ENCODE measurements at places on chromosomes 2 and 18. TPM values are rescaled to one million over a fixed set of nuclear protein-coding genes. Genes with fewer than 3 reads are reported as not detected.

DNA sequence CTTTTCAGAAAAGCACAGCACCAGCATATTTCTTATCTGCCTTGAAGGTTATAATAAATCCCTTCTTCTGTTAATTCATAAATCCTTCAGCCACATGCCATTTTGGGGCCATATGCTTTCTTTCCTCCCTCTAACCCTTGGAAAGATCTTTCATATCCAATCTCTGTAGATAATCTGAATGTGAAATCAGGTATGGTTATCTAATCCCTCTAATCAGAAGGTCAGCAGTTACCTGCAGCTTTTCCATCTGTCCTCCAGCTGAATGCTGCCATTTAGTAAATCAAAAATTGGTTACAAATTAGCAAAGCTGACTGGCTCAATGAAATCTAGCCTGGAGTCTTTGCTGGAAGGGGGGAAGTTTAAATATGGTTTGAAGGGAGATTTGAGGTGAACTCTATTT is 230.5 kb downstream of the PIK3C3 start:
- H3K27ac ChIP-seq = no peak overlapping the region
- no peaks in the 10 kb centered on the region for H3K27me3 ChIP-seq
- DNase-seq = no peak
- no peaks in the 10 kb centered on the region for H3K36me3 ChIP-seq

The TMEM247 gene
- not detected for total RNA-seq

- H3K4me3 ChIP-seq = no peak overlapping the region
- DNase-seq = no peak
- no peaks in the 10 kb centered on the region for H3K4me1 ChIP-seq
- no peak overlapping the region for H3K27ac ChIP-seq
These were observed 136.1 kb upstream of the TMEM200C start for GRCh38 chr18:6031442-6031841.

The EXOC6B gene
- 29.6 TPM for total RNA-seq

GRCh38 chr2:236623816-236624215 is 54.2 kb downstream of the ACKR3 start:
- no peaks in the 10 kb centered on the region for H3K36me3 ChIP-seq
- H3K27ac ChIP-seq = no peak overlapping the region
- H3K4me3 ChIP-seq = no peak overlapping the region
- no peaks in the 10 kb centered on the region for H3K27me3 ChIP-seq
- H3K4me1 ChIP-seq = no peaks in the 10 kb centered on the region
- DNase-seq = no peak

DNA sequence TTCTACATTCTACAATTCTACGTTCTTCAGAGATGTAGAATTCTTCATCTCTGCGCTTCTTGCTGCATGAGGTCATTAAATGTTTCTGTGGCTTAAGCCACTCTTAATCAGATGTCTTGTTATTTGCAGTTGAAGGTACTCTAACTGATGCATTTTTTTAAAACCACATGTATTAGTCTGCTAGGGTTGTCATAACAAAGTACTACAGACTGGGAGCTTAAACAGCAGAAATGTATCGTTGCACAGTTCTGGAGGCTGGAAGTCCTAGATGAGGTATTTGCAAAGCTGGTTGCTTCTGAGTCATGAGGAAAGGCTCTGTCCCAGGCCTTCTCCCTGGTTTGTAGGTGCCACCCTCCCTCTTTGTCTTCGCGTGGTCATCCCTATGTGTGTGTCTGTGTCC is 176.3 kb upstream of the GLI2 start:
- no peaks in the 10 kb centered on the region for H3K36me3 ChIP-seq
- no peaks in the 10 kb centered on the region for H3K4me1 ChIP-seq
- no peak overlapping the region for H3K27ac ChIP-seq

GRCh38 chr2:13919981-13920382 is 712.5 kb upstream of the LRATD1 start:
- DNase-seq = no peak
- H3K27ac ChIP-seq = no peak overlapping the region
- H3K36me3 ChIP-seq = no peaks in the 10 kb centered on the region
- no peak overlapping the region for H3K4me3 ChIP-seq

The CNRIP1 gene
- 39.7 TPM for total RNA-seq

DNA sequence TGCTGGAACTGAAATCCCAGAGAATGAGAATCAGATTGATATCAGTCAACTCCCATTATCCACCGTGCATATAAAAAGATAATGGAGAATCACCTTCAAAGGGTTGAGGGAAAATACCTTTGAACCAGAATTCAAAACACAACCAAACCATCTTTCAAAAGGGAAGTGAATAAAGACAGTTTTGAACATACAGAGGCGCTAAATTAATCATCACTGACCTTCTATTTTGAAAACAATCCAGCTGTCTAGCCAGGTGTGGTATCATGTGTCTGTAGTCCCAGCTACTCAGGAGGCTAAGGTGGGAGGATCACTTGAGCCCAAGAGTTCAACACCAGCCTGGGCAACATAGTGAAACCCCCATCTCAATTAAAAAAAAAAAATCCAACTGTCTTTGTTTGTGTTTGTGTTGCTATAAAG is 63.6 kb downstream of the TRABD2A start:
- no peaks in the 10 kb centered on the region for H3K36me3 ChIP-seq
- no peaks in the 10 kb centered on the region for H3K4me1 ChIP-seq
- H3K4me3 ChIP-seq = no peak overlapping the region

The SOCS6 gene
- total RNA-seq = 20.3 TPM

DNA sequence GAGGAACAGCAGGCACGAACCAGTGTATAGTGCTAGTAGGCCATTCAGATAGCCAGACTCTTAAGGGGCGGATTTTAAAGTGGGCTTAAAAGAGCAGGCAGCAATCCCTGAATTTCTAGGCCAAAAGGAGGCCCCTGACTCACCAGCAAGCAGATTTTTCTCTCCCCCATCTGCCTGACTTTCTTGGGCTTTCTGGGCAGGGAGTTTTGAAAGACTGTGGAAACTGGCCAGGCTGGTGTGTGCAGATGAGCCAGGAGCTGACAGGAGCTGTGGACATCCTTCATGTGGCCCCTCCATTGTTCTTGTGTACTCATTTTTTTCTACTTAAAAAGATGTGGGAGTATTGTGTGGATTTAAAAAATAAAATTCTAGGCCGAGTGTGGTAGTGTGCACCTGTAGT is 59.0 kb downstream of the GLI2 start:
- DNase-seq = no peak
- peaks cover 15% of the 10 kb centered on the region for H3K4me1 ChIP-seq
- no peaks in the 10 kb centered on the region for H3K27me3 ChIP-seq
- H3K27ac ChIP-seq = no peak overlapping the region

GRCh38 chr2:161355983-161356382 is 47.8 kb downstream of the PSMD14 start:
- H3K4me1 ChIP-seq = peaks cover 24% of the 10 kb centered on the region
- no peaks in the 10 kb centered on the region for H3K36me3 ChIP-seq
- no peak overlapping the region for H3K27ac ChIP-seq
- no peak overlapping the region for H3K4me3 ChIP-seq
- no peaks in the 10 kb centered on the region for H3K27me3 ChIP-seq

The HTRA2 gene
- 35.6 TPM for total RNA-seq

GRCh38 chr2:161241894-161242293 is 66.3 kb upstream of the PSMD14 start:
- no peak overlapping the region for H3K27ac ChIP-seq
- no peaks in the 10 kb centered on the region for H3K36me3 ChIP-seq
- no peak for DNase-seq

DNA sequence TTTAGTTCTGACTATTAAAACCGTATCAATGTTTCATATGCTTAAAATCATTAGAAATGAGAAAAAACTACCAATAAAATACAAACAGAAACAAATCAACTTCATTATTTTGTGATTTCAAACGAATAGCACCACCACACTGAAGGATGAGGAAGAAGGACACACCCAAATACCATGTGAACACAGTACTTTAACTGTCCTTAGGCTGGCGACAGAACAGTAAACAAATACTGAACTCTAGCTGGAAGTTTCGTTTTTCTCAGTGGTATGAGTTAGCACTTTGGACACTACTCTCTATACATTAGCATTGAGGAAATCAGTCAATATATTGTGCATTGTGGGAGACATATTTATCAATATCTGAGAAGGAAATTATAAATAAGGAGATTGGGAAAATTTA is 202.4 kb upstream of the AGAP1 start:
- no peak for DNase-seq
- no peaks in the 10 kb centered on the region for H3K4me1 ChIP-seq
- H3K27me3 ChIP-seq = no peaks in the 10 kb centered on the region
- H3K4me3 ChIP-seq = no peak overlapping the region
- H3K36me3 ChIP-seq = no peaks in the 10 kb centered on the region

GRCh38 chr18:13474907-13475545 is 251.3 kb downstream of the FAM210A start:
- H3K27me3 ChIP-seq = no peaks in the 10 kb centered on the region
- H3K27ac ChIP-seq = peak overlapping the region; percentile 54
- H3K36me3 ChIP-seq = no peaks in the 10 kb centered on the region
- no peak overlapping the region for H3K4me3 ChIP-seq
- peaks cover 37% of the 10 kb centered on the region for H3K4me1 ChIP-seq
- DNase-seq = no peak

The HOXD8 gene
- 11.2 TPM for total RNA-seq

DNA sequence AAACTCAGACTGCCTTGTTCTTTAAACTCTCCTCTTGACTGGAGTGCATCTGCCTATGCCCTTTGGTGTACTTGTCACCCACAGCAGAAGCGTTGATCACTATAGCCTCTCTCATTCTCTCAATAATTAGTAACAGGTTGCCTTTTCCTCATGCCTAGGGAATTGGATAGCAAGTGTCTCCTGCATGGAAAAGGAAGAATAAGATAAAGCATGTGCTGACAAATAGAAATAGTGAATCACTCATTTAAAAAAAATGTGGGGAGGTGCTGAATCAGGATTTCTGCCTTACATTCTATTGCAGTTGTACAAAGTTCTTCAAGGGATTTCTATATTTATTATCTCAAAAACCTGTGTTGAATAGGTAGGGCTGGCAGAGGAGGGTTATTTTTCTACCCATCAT is 323.0 kb downstream of the TXNL1 start:
- H3K36me3 ChIP-seq = no peaks in the 10 kb centered on the region
- no peaks in the 10 kb centered on the region for H3K27me3 ChIP-seq
- no peak overlapping the region for H3K27ac ChIP-seq
- no peaks in the 10 kb centered on the region for H3K4me1 ChIP-seq
- no peak for DNase-seq

GRCh38 chr18:54766634-54767033 is 61.6 kb upstream of the RAB27B start:
- H3K27ac ChIP-seq = no peak overlapping the region
- no peaks in the 10 kb centered on the region for H3K36me3 ChIP-seq
- no peaks in the 10 kb centered on the region for H3K4me1 ChIP-seq
- no peak for DNase-seq

GRCh38 chr2:138081225-138082073 is 117.2 kb downstream of the HNMT start:
- H3K4me1 ChIP-seq = peaks cover 9% of the 10 kb centered on the region
- DNase-seq = no peak
- H3K27me3 ChIP-seq = no peaks in the 10 kb centered on the region
- H3K4me3 ChIP-seq = no peak overlapping the region
- H3K27ac ChIP-seq = no peak overlapping the region

- no peak overlapping the region for H3K27ac ChIP-seq
- no peaks in the 10 kb centered on the region for H3K36me3 ChIP-seq
- H3K27me3 ChIP-seq = no peaks in the 10 kb centered on the region
- no peak for DNase-seq
These were observed 118.9 kb upstream of the POU3F3 start for GRCh38 chr2:104734937-104735586.

DNA sequence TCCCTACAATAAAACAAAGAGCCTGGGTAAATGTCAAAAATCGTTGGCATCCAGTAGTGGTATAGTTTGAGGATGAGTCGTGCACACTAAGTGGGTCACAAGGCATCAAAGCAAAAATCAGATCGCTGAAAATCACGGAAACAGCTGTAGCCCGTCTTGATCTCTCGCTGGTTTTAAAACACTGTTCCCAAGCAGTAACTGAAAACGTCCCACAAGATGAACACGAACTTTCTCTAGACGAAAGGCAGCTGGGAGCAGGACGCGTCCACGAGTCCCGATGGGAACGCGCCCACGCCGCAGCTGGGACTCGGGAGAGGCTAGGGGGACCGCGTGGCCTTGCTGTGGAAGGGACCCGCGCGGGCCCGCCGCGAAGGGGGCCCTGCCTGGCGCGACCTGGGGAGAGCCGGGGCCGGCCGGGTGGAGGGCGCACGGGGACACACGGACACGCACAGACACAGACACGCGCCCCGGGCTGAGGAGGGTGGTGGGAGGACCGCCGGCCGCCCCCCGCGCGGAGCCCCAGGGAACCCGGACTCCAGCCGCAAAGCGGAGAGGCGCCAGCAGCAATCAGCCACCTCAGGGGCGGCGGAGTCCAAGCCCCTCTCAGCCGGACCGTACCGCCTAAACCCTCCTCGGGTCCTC is 651 bp downstream of the STK17B start:
- peak overlapping the region; percentile 95 for H3K4me3 ChIP-seq
- peaks cover 16% of the 10 kb centered on the region for H3K4me1 ChIP-seq

- no peak overlapping the region for H3K27ac ChIP-seq
- no peaks in the 10 kb centered on the region for H3K4me1 ChIP-seq
- DNase-seq = no peak
- no peak overlapping the region for H3K4me3 ChIP-seq
- no peaks in the 10 kb centered on the region for H3K27me3 ChIP-seq
These were observed 161.6 kb upstream of the NCK2 start for GRCh38 chr2:105582952-105583660.

The LBH gene
- total RNA-seq = 210 TPM

GRCh38 chr2:177992992-177993391 is 79.6 kb downstream of the PDE11A start:
- no peaks in the 10 kb centered on the region for H3K4me1 ChIP-seq
- H3K36me3 ChIP-seq = no peaks in the 10 kb centered on the region
- DNase-seq = no peak
- no peak overlapping the region for H3K27ac ChIP-seq
- H3K4me3 ChIP-seq = no peak overlapping the region

DNA sequence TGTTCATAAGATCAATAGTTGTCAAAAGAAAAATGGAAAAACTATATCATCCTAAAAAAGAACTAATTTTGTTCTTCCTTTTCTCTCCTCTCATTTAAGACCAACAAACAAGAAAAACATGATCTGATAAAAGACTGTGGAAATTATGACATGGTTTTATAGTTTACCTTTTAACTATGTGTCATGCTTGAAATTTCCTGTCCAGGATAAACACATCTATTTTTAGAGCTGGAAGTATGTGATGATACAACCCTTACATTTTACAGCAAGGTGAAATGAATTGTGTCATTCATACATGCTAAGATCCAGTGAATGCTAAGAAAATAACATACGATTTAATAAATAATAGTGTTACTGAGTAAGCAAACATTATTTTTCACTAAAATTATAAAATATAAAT is 89.9 kb downstream of the GULP1 start:
- H3K4me1 ChIP-seq = peaks cover 13% of the 10 kb centered on the region
- peak overlapping the region; percentile 57 for H3K4me3 ChIP-seq
- H3K36me3 ChIP-seq = peaks cover 7% of the 10 kb centered on the region

DNA sequence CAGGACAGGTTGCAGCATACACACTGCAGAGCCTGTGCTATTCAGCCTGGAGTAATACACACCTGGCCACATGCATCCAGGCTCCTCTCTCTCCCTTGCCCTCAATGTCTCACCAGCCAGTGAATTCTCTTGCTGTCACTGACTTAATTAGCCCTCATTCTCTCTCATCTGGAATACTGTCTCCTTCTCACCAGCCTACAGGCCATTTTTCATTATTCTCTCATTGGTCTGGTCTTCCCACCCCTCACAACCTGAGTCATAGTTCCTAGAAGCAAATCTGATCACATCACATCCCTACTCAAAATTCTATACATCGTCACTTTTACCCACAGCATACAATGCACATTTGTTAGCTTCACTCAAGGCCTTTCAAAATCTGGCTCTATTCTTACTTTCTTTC is 333.1 kb downstream of the PIK3C3 start:
- H3K4me1 ChIP-seq = no peaks in the 10 kb centered on the region
- no peak overlapping the region for H3K27ac ChIP-seq
- no peaks in the 10 kb centered on the region for H3K36me3 ChIP-seq
- H3K4me3 ChIP-seq = no peak overlapping the region
